ENCODE measurements at places on chromosomes 6 and 20.

GRCh38 chr6:161195386-161195785, 78.5 kb downstream of the AGPAT4 start:
- DNase-seq = no peak

GRCh38 chr6:134373282-134373922, 55.5 kb upstream of the SGK1 start:
- peak; percentile 35 for DNase-seq

DNA sequence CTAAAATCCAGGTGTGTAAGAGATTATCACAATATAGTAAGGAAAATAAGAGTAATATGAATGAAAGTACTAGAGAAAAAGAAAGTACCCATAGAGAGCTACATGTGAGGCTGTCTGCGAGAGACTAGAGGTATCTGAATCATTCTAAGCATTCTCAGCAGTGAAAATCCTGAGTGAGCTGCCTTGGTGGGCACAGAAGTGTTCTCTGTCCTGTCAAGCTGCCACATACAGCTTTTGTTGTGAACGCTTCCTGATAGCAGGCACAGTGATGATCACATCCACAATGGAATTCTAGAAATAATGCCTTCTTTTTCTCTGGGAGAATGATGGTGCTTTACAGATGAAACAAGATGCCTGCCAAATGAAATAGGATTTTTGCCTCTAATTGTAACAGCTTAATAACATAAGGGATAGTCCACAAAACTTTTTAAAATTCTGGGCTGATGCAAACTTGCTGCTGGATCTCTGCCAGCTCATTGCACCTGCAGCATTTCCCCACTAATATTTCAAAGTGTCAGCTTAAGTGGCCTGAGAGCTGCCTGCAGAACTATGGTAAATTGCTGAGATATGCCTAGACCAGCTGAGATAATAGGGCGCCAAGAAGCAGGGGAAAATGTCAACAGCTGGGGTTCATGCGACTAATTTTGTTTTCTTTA, 620.5 kb downstream of the DOK5 start:
- DNase-seq = no peak

- no peak for DNase-seq
Measured at GRCh38 chr20:42366626-42367025, 748.4 kb upstream of the CHD6 start.

DNA sequence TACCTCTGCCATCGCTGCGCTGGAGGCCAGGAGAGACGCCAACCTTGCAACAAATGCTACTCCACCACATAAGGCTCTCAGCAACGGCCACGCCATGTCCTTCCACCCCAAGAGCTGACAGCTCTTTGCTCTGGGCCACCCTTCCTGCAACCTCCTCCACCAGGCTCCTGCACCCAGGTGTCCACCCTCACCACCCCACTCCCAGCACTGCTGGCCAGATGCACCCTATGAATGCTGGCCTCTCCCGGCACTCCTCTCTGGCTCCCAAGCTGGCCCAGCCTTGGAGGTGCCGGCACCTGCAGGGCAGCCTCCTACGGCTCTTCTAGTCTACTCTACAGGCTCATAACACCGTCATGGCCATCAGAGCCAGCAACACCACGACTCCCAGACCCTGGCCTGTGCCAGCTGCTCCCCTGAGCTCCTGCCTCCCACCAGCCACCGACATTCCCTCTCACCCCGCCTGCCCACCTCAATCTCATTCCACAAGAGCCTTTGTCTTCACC, 11.2 kb downstream of the TAF4 start:
- no peak for DNase-seq

DNA sequence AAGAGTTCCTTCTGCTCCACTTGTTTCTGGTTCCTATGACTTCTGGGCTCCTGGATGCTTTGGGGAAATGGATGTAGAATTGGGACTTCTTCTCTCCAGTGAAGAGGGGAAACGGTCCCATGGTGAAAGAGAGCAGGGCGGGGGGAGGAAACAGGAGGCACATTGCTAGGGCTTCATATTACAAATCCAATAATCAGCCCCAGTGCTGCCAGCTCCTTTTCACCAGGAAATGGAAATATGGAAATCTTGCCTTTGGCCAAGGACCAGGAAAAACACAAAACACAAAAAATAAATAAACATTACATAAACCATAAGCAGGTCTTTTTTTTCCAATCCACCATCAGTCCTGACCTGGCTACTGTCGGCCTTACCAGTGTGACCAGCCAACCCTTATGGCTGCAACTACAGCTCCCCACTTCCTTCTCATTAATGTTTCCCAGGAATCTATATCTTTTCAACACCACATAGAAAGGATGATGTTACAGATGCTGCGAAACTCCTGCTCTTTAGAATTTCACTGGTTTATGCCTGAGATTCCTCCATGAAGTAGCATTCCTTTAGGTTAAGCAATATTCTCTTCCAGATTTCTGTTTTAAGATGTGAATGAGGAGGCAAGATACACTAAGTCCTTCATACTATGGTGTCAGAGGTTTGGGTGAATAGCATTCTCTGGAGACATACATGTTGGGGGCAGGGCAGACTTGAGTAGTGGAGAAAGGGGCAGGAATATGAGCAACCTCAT, 2.0 kb downstream of the PI3 start:
- DNase-seq = no peak

- peak; percentile 57 for DNase-seq
Measured at GRCh38 chr20:16517946-16518783, 55.1 kb downstream of the KIF16B start.
